Activated CD4-positive, alpha-beta T cell treated with anti-CD3 and anti-CD28 coated beads for 4 hours (primary cell): ENCODE measurements at places on chromosomes 4 and X.

- DNase-seq: no peak
Measured at GRCh38 chrX:130626521-130626920, 224.7 kb downstream of the RBMX2 start.

- DNase-seq: no peak
Measured at GRCh38 chr4:128350449-128351045, 62.9 kb upstream of the PGRMC2 start.

DNA sequence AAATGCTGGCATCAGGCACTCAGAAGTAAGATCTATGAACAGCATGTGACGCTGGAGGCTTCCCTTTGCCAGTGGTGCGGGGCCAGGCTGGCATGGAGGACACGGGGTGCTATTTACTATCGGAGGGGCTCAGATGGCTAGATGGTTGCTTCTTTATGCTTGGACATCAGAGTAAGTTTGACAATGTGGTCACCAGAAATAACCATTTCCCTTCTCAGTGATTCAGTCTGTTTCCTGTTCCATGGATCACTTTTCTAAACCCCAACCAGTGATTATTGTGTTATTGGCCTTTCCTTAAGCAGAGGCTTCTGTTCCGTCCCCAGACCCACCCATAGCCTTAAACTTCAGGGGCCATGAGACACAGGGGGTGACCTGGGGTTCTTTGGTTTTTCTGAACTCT lies 55.4 kb upstream of the DHX15 start:
- no peak for DNase-seq

DNA sequence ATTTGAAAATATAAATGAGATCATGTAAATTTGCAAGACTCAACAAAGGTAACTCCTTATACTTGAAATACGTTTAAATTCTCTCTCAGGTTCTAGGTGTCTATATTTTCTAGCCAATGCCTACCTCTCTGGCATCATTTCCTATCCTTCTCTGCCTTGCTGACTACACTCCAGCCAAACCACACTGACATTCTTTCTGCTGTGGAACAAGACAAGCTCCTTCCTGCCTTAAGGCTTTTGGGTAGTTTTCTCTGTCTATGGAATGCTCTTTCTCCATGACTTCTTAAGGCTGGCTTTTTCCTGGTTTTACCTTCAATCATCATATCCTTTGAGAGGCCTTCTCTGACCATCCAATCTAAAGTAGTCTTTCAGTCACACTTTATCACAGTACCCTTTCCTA lies 201.0 kb downstream of the SPRY1 start:
- DNase-seq: no peak

- DNase-seq: no peak
Measured at GRCh38 chrX:10859353-10859752, 239.0 kb upstream of the MID1 start.
